ENCODE measurements at places on chromosomes 12 and 14.

DNA sequence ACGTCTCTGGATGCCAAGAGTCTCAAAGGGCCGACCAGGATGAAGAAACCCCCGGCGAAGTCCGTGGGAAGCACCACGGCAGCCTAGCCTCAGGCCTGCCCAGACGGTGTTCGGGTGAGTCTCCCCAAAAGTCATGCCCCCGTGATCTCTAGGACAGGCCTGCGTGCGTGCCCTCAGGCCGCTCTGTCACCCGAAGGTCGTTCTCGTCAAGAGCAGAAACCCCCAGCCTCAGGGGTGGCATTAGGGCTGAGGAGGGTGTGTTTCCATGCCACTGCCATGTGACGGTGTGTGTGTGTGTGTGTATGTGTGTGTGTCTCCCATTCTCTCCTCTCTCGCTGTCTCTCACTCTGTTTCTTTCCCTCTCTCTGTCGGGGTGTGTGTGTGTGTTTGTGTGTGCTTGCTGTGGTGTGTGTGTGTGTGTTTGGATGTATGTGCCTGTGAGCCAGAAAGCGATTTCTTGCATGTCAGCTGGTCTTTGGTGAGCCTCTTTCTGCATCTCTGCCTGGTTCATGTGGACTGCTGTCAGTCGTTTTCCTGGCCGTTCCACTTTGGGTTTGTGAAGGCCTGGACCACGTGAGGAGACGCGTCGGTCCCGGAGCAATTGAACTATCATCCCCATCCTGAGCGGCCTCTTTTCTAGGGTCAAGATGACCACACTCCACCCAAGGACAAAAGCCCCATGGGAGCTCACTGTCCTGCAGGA is 772.5 kb upstream of the ALG10B start:
- no peak for DNase-seq

DNA sequence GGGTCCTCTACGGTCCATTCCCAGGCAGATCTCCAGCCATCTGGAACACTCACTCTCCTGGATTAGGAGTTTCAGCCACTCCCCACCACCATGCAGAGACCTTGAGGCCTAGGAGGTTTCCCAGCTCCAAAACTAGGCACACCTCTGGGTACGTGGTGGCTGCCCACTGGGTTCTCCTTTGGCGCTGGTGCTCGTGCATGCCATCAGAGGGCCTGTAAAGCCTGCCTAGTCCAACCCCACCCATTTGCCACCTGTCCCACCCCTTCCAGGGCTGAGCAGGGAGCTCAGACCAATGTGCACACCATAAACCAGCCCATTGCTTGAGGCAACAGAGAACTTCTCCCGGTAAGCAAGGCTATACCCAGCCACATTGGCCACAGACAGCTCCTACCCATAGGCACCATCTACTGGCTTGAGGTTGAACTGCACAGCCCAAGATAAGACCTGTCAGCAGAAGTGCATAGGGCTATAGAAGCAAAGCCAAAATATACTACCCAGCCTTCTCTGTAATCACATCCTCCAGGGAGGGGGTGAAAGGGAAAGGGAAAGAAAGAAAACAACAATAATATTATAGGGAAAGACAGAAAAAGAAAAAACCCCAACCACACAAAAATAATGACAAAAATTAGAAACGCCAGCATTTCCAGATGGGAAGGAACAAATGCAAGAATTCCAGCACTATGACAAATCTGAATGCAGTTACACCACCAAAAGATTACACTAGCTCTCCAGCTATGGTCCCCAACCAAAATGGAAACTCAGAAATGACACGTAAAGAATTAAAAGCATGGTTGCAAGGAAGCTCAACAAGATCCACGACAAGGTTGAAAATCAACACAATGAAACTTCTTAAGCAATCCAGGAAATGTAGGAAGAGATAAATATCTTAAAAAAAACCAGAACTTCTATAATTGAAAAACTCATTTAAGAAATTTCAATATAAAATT is 111.9 kb upstream of the CCDC175 start:
- DNase-seq, result no peak

DNA sequence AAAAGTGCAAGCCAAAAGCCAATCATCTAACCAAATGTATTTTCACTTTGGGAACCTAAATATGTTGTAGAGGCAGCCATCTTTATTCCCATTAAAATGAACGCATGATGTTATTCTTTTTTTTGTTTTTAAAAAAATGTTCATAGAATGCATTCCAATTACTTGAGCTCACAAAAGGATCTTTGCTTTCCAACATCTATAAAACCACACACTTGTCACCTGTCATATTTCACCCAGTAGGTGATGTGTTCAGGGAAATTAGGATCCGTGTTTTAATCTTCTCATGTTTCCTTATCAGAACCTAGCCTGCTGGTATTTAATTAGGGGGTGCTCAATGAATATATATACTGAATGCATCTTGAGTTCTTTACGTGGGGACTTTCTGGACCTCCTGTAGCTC is 13.6 kb downstream of the TTC8 start:
- DNase-seq, result no peak

GRCh38 chr12:86445356-86445755 is 189.2 kb upstream of the MGAT4C start:
- DNase-seq, result no peak

GRCh38 chr14:71483154-71483553 is 449.1 kb upstream of the RGS6 start:
- DNase-seq, result no peak

All from epithelial cell of proximal tubule (primary cell).